ENCODE measurements at places on chromosomes 7 and 10.

- DNase-seq = no peak
Observed at GRCh38 chr7:80136261-80137055, 1.8 kb downstream of the GNAI1 start.

DNA sequence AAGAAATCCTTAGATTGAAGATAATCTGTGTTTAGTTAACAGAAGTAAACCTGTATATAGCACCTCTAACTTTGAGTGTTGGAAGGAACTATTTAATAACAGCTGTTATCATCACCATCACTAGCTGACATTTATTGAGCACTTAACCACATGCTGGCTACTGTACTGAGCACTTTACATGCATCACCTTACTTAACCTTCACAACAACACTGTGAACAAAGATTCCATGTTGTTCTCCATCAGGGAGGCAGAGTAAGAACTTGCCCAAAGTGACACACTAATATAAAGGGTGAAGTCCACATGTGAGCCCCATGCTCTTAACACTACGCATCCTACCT is 182.2 kb downstream of the ST7 start:
- DNase-seq = no peak

- DNase-seq = no peak
Observed at GRCh38 chr7:24504040-24504439, 69.2 kb upstream of the PALS2 start.

- DNase-seq = no peak
Observed at GRCh38 chr10:11757454-11757820, 15.3 kb downstream of the ECHDC3 start.

GRCh38 chr10:33863352-33863751 is 528.9 kb upstream of the NRP1 start:
- DNase-seq = no peak

DNA sequence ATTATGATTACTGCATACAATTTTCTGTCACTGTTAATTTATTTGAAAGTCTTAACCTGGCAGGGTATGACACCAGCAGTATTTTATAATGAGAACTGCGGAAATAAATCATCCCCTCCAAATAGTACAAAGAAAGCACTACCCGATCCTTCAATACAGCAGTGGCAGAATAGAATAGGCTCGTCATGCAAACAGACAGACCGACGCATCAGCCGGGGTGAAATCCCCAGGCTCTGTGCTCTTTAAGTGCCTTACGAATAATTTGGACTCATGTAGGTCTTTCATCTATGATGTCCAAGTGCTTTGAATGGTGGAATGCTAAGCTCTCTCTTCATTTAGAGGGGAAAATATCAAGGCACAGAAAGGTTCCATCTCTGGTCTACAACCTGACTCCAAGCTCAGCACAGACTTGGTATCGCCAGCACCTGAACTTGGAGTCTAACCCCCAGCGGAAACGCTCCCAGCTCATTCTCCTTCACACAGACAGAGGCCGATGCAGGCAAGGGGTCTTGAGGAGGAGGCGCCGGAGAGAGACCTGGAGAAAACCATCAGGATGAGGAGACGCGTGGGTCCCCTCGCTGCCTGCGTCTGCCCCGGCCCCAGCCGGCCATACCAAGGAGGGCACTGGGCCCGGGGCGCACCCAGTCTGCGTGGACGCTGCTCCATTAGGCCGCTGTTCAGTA is 568.1 kb upstream of the MKI67 start:
- no peak for DNase-seq

- DNase-seq = no peak
Observed at GRCh38 chr7:11077816-11078215, 104.1 kb downstream of the PHF14 start.

DNA sequence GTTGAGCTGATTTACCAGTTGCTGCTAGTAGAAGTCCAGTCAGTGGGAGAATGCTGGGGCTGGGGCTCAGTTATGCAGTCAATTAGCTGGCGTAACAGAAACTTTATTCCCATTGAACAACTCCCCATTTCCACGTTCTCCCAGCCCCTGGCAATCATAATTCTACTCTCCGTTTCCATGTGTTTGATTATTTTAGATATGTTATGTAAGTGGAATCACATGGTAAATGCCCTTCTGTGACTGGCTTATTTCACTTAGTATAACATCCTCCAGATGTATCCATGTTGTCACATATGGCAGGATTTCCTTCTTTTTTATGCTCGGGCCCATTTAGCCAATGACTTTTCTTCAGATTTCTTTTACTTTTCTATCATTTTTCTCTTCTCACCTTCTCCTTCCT is 61.1 kb upstream of the EXOC4 start:
- DNase-seq = no peak

DNA sequence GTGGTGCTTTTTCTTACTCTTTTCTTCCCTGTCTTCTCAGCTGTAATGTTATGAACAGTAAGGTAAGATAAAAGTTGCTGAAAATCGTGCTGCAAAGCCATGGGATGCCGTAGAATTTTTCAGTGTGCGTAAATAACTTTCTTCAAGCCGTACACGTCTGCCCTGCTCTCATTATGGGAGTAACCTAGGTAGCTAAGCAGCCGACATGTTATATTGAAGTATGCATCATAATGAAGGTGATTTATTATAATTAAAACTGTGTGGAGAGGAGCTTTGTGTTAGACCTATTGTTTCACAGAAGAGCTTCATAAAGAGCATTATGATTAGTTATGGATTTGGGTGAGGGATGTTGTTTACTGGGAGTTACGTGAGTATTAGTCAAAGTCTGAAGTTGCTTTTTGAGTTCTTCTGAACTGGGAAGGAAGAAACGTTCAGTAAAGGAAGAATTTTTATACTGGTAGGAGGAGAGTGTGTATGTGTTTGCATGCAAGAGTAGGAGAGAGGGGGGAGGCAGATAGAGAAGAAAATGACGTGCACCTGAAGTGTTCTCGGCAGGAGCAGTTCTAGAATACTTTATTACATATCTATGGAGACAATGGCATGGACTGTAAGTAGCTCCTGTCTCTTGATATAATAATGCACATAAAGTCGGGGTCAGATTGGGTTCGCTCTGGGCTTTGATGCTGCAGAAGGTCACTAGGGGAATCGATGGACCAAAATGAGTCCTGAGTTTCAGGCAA is 56.3 kb downstream of the POU6F2 start:
- no peak for DNase-seq

GRCh38 chr10:58451193-58451889 is 61.3 kb upstream of the BICC1 start:
- no peak for DNase-seq

- no peak for DNase-seq
Observed at GRCh38 chr7:21980926-21981500, 35.3 kb upstream of the CDCA7L start.

- DNase-seq = no peak
Observed at GRCh38 chr10:89236226-89236797, 15.3 kb downstream of the LIPA start.

- DNase-seq = no peak
Observed at GRCh38 chr10:13877154-13877909, 290.6 kb downstream of the PRPF18 start.

DNA sequence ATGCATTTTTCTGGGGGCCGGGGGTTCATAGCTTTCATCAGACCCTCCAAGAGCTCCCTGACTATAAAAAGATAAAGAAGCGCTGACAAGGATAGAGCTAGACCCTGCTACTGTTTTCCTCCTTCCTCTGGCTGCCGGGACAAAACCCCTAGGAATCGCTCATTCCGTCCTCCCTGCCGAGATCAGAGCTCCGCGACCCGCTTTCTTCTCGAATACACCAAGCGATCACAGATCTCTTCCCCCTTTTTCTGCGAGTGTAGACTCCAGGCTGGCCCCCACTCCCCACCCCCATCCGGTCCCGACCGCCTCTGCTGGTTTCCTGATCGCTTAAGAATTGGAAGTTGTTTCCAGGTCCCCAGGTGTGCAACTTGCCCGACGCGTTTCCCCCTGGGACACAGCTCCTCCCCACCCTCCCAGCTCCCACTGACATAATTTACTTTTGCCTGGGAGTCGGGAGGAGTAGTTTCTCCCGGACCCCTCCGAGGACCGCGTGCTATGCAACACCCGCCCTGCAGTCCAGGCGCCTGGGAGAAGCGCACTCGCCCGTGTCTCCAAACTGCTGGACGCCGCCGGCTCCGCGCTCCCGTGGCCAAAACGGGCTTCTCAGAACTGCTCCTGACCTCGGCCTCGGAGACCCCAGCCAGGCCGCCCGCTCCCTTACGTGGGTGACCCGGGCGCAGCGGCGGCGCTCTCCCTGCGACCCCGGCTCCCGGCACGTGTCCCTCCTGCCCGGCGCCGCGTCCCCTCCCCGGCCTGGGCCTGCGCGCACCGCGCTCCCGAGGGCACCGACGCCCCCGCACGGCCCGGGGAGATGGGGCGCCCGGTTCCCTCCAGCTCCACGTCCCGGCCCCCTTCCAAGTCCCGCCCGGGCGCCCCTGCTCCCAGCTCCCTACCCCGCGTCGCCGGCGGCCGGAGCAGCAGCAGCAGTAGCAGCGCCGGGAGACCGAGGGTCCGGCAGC is 552 bp downstream of the IL15RA start:
- peak; percentile 20 for DNase-seq

- no peak for DNase-seq
Observed at GRCh38 chr10:130961506-130962239, 349.8 kb downstream of the TCERG1L start.

GRCh38 chr10:71038091-71038633 is 149.8 kb upstream of the PCBD1 start:
- no peak for DNase-seq

Measured in T-helper 1 cell (primary cell).